ENCODE measurements at places on chromosomes 16 and 17. TPM values are rescaled to one million over a fixed set of nuclear protein-coding genes. Genes with fewer than 3 reads are reported as not detected.
A peak's percentile ranks its signal among the peaks of the same experiment; 100 is the strongest.

GRCh38 chr16:56311208-56312027, 113.9 kb downstream of the AMFR start:
- no peak for DNase-seq

GRCh38 chr17:2996810-2997670, 66.4 kb downstream of the OR1D5 start:
- no peak for DNase-seq

The IFT20 gene
- total RNA-seq, result 40.3 TPM

GRCh38 chr16:68072038-68072695, 13.0 kb upstream of the NFATC3 start:
- no peak for DNase-seq

- no peak for DNase-seq
Observed at GRCh38 chr17:4163951-4164350, 21.0 kb downstream of the CYB5D2 start.

DNA sequence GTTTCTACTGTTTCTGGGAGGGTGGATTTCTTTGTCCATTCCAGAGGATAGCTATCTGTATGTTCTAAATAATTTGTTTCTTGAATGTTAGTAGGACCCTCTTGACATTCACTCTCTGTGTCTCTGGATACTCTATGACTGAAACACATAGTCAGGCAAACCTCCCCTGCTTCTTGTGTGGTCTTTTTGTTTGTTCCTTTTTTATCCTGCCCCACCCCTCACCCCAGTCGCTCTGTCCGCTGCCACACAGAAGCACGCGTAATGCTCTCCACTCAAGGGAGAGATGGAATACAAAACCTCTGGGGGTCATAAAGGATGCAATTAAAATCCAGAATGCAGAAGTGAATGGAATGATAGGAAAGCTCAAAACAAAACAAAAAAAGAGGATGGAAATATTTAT, 253.1 kb downstream of the RBFOX1 start:
- no peak for DNase-seq

DNA sequence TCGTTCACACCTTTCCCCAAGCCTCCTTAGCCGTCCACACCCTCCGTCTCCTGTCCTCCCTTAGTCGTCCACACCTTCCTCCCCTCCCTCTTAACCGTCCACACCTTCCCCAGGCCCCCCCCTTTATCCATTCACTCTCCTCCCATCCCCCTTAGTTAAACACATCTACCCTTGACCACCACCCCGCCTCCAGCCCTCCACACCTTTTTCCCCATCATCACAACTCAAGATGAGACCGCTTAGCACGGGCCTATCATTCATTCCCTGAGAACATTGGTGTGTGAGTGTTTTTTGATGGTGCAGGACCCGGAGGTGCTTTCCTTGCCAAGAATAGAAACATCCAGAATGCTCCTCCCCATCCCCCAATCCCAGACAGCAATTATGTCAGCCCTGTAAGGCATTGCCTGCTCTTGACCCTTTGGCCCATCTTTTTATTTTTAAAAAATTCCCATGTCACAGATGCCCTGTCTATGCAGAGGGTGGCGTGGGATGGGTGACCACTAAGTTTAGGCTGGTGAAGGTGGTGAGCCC, 1.4 kb downstream of the TENT4B start:
- peak; percentile 39 for DNase-seq

The SLC38A8 gene
- total RNA-seq, result not detected

DNA sequence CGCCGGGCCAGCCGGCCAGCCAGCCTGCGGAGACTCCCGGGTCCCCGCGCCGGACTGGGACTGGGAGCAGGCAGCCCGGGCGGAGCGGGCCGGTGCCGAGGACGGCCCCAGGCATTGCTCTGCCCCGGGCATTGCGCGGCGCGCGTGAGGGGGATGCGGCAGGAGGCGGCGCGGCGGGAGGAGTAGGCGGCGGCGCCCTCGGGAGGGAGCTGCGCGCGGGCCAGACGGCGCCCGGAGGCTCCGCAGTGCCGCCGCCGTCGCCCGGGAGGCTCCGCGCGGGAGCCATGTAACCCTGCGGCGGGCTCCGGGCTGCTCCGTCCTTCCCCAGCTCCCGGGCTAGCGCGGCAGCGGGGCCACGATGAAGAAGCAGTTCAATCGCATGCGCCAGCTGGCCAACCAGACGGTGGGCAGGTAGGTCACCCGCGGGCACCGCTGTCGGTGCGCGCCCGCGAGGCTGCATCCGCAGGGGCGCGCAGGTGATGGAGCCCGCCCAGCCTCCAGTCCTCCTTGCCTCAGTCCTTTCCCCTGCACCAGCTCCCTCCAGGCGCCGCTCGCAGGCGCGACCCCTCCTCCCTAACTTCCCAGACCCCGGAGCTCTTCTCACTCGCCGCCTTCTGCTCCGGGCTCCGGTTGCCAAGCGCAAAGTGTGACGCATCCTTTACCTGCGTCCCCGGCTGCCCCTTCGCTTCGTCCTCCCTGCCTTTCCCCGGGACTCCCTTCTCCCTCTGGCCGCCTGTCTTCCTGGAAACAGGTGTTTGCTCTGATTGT, at the start of gene ARHGAP44:
TSS of gene ARHGAP44 (plus strand) at position 18 of the 768 bp plus-strand sequence. CDS start at position 359, 341 bp downstream.
- DNase-seq, result peak; percentile 57

DNA sequence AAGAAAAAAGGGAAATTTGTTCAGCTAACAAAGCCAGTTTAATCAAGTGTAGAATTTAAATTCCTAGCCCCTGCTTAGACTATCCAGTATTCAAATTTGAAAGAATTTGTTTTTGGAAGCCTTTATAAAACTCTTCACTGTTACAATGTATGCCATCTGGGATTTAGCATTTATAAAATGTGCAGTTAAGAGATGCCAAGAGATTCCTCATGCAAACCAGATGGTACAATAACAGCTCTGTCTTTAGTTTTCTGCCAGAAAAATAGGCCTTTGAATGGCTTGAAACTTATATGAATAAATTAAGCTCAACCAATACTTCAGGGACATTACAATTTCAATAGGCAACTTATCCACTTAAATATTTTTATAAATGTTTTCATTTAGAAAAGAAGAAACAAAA, 6.8 kb upstream of the ANKS4B start:
- DNase-seq, result no peak

DNA sequence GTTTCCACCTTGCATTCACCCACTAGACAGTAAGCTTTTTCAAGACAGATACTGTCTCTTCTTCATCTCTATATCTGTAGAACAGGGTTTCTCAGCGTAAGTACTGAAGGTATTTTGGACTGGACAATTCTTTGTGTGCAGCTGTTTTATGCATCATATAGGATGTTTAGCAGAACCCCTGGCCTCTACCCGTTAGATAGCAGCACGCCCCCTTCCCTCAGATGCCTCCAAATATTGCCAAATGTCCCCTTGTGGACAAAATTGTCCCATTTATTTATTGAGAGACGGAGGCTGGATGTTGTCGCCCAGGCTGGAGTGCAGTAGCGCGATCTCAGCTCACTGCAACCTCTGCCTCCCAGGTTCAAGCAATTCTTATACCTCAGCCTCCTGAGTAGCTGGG, 263.3 kb upstream of the TBX2 start:
- no peak for DNase-seq

DNA sequence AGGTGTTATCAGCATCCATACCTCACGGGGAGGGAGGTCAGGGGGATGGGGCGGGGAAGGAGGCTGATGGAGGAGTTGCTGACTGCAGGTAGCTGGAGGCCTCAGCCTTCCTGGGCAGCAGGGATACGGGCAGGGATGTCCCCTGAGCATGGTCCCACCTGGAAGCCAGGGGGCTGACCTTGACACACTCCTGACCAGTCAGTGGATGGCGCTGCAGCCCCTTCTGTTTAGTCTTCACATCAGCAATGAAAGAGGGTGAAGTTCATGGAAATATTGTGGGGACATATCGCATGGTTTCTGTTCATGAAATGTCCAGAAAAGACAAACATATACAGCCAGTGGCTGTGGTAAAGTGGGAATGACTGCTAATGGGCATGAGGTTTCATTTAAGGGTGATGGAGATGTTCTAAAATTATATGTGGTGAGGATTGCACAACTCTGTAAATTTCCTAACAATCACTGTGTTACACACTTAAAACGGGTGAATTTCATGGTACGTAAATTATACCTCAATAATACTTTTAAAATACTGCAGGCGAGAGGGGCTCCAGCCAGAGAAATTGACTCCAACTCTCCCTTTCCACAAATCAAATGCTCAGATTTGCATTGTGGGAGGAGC, 489.6 kb downstream of the CDH13 start:
- DNase-seq, result no peak

- no peak for DNase-seq
Observed at GRCh38 chr16:86590501-86591144, 12.3 kb downstream of the FOXL1 start.

The ZNF624 gene
- 4.0 TPM for total RNA-seq

- DNase-seq, result no peak
Observed at GRCh38 chr17:50682938-50683337, 24.8 kb downstream of the ANKRD40 start.

The UNC13D gene
- total RNA-seq, result 2.9 TPM

The EPX gene
- not detected for total RNA-seq

DNA sequence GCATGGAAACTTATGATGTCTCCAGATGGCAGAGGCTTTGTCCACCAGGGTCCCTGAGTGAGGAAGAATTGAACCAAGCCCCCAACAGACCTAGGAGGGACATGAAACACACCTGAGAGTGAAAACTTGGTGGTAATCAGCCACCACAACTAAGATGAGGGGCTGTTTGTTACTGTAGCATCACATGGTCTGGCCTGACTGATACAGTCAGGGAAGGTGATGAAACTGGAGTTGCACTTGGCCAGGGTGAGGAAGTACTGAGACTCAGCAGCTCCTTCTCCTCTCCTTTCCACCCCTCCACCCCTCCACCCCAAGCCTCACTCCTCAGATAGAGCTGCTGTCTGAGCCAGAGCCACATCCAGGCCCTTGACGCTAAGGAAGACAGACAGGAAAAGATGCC, 37.2 kb downstream of the C16orf82 start:
- DNase-seq, result no peak

DNA sequence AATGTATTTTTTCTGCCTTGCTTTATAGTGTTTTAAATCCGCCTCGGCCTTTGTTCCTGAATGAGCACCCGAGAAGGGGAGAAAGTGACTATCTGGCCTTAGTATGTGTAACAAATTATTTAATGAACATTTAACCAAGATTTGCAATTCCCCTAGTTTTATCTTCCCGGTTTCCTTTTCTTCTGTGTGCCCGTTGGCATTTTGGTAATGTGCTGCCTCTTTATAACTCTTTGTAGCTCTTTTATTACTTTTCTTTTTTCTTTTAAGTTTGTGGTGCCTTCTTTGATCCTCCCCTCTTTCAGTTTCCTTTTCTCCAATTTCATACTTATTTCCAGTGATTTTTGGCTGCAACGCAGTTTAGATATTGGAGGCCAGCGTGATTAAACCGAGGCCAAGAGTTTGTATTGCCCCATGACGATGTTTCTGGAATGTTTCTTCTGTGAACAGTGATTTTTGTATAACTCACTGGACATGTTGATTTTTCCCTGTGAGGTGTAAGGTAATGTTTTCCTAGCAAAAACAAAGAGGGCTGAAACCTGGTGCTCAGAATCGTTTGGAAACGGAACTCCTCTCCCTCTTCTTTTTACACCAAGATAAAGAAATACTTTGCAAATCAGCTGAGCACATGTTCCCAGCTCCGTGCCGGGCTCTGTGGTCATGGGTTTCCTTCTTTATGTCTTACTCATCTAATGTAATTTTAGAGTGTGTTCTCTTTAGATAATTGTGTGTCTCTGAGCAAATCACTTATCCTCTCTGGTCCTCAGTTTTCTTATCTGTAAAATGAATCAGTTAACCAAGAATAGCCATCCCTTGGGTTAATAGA, 344.3 kb downstream of the WWOX start:
- no peak for DNase-seq

DNA sequence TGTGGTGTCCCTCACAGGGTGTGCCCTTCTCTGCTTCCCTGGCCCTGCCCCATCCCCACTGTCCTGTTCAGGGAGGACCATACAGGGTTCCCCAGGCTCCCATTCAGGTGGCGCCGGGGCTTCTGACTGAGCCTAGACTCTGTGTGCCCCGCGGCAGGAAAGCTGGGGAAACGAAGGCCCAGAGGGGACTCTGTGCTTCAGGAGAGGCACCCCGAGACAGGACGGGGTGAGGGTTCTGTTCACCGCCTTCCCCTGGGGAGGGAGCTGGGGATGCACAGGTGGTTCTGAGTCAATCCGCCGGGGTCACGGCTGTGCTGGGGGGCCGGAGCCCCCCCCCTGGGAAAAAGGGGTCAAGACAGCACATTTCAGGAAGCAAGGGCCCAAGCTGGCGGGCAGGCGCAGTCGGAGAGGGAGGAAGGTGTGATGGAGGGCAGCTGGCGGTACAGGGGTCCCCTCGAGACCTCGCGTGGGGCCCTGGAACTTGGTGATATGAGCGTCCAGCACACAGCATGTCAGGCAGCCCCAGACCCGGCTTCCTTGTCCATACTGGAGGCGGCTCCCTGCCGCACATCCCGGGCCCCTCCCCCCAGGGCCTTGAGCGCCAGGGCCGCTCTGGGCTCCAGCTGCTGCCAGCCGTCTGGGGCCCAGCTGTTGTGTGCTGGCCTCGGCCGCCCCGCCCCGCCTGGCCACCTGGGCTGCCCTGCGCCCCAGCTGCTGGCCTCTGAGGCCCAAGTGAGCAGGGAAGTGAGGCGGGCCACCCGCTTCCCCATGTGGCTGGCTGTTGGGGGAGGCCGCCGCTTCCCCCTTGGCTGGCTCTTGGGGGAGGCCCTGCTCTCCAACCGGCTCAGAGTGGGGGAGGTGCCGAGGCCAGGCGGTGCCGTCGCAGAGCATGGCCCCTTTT, 5.6 kb upstream of the NOTUM start:
- DNase-seq, result no peak

The HS3ST6 gene
- not detected for total RNA-seq

GRCh38 chr17:44379887-44380286, 9.6 kb downstream of the ITGA2B start:
- no peak for DNase-seq

DNA sequence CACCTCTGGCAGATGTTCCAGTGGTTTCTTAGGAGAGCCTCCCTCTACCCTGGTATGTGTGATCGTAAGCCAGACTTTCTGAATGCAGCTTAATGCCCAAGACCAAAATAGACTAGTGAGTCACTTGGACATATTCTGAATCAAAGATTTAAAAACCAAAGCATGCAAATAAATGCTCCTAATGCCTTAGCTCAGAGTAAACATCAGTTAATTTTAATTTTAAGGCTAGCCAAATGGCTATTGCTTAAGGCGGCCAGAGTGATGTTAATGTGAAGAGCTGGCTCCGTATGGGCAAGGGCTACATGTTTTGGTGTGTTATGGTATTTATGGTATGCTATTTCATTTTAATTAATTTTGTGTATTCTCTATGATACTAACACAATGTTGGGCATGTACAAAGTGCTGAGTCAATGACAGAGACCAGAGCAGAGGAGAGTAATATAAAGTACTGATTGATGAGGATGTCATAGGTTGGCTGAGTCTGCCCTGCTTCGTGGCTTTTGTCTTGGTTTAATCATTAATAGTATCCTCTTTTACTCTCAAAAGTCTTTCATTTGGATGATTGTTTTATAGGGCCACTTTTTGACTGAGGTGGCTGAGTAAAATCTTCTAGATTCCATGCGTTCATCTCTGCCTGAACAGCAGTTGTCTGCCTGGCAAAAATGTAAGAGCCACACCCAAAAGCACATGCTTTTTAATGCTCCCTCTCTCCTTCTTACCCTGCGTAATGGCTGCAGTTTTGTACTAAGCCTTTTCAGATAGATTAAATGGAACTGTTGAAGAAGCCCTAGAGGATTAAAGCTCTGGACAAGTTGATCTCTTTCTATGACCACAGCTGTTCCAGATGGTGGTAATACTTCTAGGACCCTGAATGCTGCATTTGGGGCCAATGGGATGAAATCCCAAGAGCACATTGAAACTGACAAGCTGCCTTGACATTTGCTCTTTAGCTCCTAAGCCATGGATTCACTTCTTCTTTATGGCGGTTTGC, 59.6 kb downstream of the MAP2K6 start:
- DNase-seq, result no peak

- no peak for DNase-seq
Observed at GRCh38 chr17:19381741-19382444, 3.6 kb downstream of the MAPK7 start.
